ENCODE measurements at places on chromosomes 2 and 18.

DNA sequence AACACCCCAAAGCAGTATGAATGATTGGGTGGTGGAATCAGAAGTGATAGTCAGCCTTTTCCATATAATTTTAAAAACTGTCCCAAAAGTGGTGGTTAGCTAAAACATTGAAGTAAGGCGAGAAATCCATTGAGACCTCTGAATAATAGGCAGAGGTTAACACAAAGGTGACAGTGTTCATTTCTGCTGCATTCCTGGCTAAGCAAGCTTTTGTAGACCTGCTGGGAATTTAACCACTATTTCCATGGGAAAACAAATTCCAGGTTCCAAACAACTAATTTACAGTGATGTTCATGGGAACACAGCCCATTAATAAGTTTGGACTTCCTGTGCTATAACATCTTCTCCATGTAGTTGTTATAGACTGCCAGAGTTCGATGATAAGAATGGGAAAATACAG is 6.3 kb upstream of the INO80D start:
- no peak for DNase-seq

DNA sequence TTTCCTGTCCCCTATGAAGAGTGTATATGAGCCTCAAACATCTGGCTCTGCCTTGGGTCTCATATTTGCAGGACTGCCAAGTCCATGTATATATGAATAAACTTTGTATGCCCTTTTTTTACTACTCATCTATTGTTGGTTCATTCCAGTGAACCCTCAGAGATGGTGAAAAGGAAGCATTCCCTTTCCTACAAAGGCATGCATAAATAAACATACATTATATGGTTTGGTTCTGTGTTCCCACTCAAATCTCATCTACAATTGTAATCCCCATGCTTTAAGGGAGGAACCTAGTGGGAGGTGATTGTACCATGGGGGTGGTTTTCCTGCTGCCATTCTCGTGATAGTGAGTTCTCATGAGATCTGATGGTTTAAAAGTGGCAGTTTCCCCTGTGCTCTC is 534.2 kb downstream of the SPAG16 start:
- DNase-seq = no peak

- DNase-seq = peak; percentile 57
These were observed 208.7 kb upstream of the RASGRP3 start for GRCh38 chr2:33267756-33268155.

- no peak for DNase-seq
These were observed 46.0 kb downstream of the SOCS6 start for GRCh38 chr18:70334728-70335329.

- DNase-seq = no peak
These were observed 181.8 kb downstream of the PHLPP1 start for GRCh38 chr18:62897153-62897552.

DNA sequence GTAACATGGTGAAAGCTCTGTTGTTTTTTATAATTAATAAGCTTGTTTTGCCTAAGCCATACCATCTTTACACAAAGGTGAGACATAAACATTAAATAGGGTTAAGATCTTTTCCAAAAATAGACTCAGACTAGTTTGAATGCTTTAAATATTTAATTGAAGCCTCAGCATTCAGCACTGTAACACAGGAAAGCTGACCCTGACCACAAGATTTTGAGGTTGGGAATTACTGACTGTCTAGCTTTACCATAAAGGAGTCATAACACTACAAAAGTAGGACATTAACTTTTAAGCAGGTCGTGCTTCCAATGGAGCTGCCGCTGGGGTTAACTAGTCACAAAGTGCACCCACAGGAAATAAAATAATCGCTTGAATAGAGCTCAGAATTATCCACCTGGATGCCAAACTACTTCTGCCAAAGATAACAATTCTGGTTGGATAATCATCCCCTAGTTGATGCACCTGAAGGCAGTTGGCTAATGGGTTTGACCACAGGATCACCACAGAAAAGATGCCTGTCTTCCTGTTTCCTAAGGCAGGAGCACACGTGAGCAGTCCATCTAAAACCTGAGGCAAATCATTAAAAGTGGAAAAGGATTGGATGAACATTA is 106.2 kb downstream of the COBLL1 start:
- no peak for DNase-seq

DNA sequence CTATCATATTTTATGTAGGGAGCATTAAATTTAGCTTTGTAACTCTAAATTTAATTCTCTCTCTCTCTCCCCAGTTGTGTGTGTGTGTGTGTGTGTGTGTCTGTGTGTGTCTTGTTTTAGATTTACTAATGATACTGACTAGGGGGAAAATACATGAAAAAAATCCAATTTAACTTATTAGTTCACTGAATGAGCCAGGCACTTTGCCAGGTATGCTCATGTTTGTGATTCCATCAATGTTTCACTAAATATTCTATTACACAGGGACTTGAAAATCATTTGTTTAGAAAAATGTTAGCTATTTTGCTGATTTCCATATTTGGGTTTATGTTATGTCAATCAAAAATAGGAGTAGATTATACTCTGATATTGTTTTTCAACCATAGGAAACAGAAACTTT is 203.7 kb upstream of the ZNF804A start:
- no peak for DNase-seq

GRCh38 chr2:62477573-62477972 is 28.4 kb downstream of the TMEM17 start:
- no peak for DNase-seq

- no peak for DNase-seq
These were observed 20.3 kb upstream of the RBBP8 start for GRCh38 chr18:22912835-22913234.

DNA sequence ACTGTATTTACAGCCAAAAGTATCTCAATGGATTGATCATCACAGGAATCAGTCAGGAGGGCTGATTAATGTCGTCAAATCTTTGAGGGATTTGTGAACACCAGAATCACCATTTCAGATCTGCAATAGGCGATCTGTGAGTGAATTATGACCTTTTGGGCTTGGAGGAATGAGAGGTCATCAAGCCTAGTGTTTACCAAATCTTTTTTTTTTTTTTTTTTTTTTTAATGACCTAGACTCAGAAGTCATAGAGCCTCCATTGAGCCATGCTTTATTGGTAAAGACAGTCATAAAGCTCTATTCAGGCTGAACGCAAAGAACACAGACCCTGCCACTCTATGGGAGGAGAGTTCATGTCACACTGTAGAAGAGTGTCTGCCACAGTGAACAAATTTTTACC is 97.7 kb downstream of the SOCS6 start:
- DNase-seq = no peak

DNA sequence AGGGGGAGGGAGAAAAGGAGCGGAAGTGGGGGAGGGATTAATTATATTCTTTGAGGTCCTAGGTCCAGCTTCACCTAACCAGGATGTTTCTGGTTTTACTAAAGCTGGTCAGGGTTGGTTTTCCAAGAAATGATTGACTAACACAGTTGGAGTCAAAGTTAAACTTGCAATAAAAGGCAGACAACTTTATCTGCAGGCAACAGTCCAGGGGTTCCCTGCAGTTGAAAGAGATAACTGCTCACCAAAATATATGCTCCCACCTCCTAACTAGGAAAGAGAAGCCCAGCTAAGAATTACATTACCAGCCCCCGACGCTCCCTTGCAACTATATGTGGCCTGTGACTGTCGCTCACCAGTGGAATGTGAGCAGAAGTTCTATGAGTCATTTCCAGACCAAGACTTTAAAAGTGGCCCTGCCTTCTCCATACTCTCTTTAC is 140.0 kb upstream of the PKDCC start:
- DNase-seq = peak; percentile 62

GRCh38 chr2:177550264-177551200 is 158.0 kb downstream of the AGPS start:
- DNase-seq = no peak

DNA sequence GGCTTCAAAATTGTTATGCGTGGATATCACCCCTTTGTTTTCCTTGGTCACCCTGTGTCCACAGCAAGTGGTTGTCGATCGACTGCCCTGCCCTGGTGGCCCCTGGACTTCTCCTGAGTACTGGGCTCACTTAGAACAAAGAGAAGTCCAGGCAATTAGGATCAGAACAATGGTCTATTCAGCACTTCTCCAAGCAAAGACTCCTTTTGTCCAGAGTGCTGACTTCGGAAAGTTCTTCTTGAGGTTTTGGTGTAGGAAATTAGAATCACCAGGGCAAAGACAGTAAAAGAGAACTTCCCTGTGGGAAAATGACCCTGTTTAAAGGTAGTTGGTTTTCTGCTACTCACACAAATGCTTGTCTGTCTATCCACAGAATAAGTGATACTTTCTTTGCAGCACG is 173.9 kb downstream of the FHOD3 start:
- no peak for DNase-seq

DNA sequence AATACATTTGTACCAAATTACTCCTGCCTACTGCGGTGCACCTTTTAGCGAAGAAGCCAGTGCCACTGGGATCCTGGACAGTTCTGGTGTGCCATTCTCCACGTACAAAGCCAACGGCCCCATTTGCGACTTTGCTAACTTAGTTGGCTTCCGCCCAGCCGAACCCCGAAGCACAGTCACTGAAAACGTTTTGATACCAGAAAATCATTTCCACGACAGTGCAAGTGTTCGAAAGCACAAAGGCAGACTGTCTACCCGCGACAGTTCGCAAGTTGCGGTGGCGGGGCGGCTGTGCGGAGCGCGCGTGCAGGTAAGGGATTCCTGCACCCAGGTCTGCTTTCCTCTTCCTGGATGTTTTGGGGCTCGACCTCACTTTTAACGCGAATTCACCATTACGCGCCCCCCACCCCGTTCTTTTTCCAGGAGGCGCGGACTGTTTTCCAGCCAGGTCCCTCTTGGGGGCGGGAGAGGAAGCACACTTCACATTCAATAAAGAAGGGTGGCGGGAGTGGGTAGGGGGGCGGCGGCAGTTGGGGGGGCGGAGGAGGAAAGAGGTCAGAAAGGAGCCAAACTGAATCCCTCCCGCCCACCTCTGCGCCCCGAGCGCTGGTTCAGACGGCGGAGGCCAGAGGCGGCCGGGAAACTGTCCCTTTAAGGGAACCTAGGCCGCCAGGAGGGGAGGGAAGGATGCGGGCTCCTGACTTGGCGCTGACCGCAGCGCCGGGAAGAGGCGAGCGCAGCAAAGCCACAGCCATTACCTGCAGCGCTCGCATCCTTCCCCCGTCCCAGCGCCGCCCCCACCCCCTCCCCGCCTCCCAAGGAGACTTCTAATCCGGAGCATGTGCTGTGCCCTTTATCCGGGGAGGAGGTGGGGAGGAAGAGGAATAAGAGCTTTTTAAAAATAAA is 107.4 kb upstream of the KCTD1 start:
- DNase-seq = no peak

- no peak for DNase-seq
These were observed 70.0 kb upstream of the ZNF236 start for GRCh38 chr18:76752400-76752799.

- no peak for DNase-seq
These were observed 66.4 kb downstream of the KCNG2 start for GRCh38 chr18:79864006-79864725.

DNA sequence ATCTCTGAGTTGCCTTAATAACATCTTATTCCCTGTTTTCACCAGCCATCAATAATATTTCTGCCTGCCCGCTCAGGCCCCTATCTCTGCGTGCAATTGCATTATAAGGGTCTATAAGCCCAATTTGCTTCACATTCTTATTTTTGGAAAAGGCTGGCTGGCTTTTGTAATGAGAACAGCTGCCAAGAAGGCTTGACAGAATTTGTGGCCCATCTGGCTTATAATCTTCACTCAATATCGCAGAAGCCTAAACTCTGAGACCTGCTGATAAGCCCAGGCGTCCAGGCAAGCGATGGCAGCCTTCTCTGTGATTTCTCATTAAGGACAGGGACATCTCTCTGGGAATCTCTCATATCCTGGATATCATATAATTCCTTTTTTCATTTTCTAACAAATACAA is 1618.6 kb upstream of the CELF4 start:
- no peak for DNase-seq

- peak; percentile 34 for DNase-seq
These were observed 109.5 kb downstream of the RAPGEF4 start for GRCh38 chr2:172845028-172845630.

DNA sequence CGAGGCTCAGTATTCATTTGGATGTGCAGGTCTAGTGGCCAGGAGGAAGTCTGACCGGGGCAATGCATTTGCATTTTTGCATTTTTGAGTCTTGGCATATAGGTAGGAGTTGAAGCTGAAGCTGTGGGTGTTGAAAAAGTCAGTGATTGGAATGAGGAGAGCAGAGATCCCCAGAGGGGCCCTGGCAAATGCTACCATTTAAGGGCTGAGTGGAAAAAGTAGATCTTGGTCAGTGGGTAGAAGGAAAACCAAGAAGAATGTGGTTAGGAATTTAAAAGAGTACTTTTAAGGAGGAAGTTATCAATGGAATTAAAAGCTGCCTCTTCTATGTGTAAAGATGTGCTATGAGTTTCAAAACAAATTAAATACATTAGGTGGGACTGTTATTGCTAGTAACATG is 143.0 kb downstream of the ZEB2 start:
- no peak for DNase-seq

GRCh38 chr2:39902103-39902502 is 123.0 kb upstream of the THUMPD2 start:
- no peak for DNase-seq

GRCh38 chr18:62856294-62856693 is 141.0 kb downstream of the PHLPP1 start:
- DNase-seq = no peak

GRCh38 chr18:47817017-47817794 is 113.3 kb downstream of the SMAD2 start:
- no peak for DNase-seq

DNA sequence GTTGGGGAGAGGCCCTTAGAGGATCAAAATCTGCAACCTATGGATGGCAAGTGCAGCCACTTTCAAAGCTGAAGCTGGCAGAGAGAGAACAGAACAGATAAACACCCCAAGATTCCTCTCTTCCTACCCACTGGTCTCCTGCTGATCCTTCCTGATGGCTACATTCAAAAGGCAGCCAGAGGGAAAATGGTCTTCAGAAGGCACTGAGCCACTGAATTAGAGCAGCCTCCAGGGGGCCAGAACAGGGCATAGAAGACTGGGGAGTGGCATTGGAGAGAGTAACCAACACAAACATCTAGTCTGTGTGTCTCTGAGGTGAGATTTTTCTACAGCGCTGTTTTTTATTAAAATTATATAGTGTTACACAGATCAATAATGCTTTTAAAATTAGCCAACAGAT is 432.6 kb downstream of the PARD3B start:
- DNase-seq = no peak

GRCh38 chr2:143841935-143842334 is 678.0 kb downstream of the ZEB2 start:
- no peak for DNase-seq

GRCh38 chr2:144230033-144230432 is 289.9 kb downstream of the ZEB2 start:
- DNase-seq = no peak

DNA sequence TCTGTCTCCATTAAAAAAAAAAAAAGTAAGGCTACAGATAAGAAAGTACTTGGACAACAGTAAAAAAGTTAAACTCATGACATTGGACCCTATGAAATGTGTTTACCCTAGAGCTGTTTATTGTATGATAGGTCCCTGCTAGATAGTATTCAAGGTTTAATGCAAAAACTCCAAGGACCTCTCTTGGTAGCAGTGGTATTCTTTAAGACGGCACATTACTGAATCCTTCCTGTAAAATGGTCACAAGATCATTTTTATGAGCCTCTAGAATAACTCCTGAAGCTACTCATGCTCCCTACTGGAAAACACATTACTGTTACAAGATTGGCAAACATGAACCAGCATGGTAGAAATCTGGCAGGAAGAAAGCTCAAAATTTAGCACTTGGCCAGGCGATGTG is 38.8 kb downstream of the GALM start:
- no peak for DNase-seq
